Naive thymus-derived CD4-positive, alpha-beta T cell (primary cell): ENCODE measurements at places on chromosomes 7 and 10. TPM values are rescaled to one million over a fixed set of nuclear protein-coding genes. Genes with fewer than 3 reads are reported as not detected.

GRCh38 chr10:89793649-89794254 is 92.4 kb downstream of the KIF20B start:
- no peaks in the 10 kb centered on the region for H3K4me1 ChIP-seq
- H3K27ac ChIP-seq = no peak overlapping the region
- no peaks in the 10 kb centered on the region for H3K27me3 ChIP-seq
- H3K36me3 ChIP-seq = no peaks in the 10 kb centered on the region
- DNase-seq = peak; percentile 42

- no peak for DNase-seq
- H3K36me3 ChIP-seq = no peaks in the 10 kb centered on the region
- no peak overlapping the region for H3K27ac ChIP-seq
- no peaks in the 10 kb centered on the region for H3K27me3 ChIP-seq
- H3K4me1 ChIP-seq = no peaks in the 10 kb centered on the region
These were observed 531.7 kb downstream of the ETV1 start for GRCh38 chr7:13457790-13458189.

- no peaks in the 10 kb centered on the region for H3K4me1 ChIP-seq
- no peak overlapping the region for H3K27ac ChIP-seq
- no peaks in the 10 kb centered on the region for H3K36me3 ChIP-seq
- no peak for DNase-seq
- H3K27me3 ChIP-seq = no peaks in the 10 kb centered on the region
These were observed 23.8 kb upstream of the LIPA start for GRCh38 chr10:89275383-89275782.

DNA sequence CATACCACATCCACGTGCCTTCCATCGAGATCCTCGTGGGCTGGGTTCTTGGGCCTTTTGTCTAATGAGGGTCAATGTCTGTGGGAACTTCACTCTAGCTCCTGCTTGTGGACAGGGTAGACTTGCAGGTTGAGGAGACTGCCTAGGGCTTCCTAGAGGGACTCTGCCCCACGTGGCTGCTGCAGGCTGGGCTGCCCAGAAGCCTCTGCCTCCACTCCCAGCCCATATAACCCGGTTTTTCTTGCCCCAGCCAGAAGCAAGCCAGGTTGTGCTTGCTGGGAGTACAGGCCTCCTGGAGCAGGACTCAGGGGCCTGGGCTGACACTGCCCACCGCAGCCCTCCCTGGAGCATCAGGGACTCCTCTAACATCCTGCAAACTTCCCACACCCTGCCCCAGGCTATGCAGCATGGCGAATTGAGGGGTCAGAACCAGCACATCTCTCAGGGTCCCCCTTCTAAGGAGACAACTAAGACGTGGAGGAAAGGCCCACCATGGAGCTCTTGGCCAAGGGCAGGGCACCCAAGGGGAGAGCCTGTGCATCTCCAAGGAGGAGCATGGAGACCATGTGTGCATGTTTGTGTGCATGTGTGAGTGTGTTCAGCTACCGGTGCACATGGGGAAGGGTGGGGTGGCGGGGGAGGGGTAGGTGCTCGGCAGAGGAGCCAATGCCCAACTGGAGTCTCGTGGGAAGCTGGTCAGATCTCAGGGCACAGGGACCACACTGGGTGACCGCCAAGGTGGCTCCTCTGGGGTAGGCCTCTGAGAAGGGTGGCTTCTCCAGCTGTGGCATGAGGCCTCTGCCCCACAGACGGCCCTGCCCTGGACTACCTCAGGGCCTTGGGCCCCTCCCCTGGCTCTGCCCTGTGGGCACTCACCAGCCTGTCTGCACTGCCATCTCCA is 62.6 kb downstream of the RASGEF1A start:
- no peak overlapping the region for H3K4me3 ChIP-seq
- no peaks in the 10 kb centered on the region for H3K4me1 ChIP-seq
- peak; percentile 6 for DNase-seq
- no peaks in the 10 kb centered on the region for H3K36me3 ChIP-seq
- H3K27ac ChIP-seq = no peak overlapping the region
- no peaks in the 10 kb centered on the region for H3K27me3 ChIP-seq

GRCh38 chr10:129964611-129965424 is 744 bp upstream of the EBF3 start:
- DNase-seq = no peak
- peaks cover 44% of the 10 kb centered on the region for H3K27me3 ChIP-seq
- H3K4me3 ChIP-seq = no peak overlapping the region
- peaks cover 13% of the 10 kb centered on the region for H3K4me1 ChIP-seq

GRCh38 chr7:79452032-79452494 is 1.4 kb downstream of the MAGI2 start:
- no peak overlapping the region for H3K27ac ChIP-seq
- H3K27me3 ChIP-seq = no peaks in the 10 kb centered on the region

- no peak for DNase-seq
- no peaks in the 10 kb centered on the region for H3K4me1 ChIP-seq
- no peak overlapping the region for H3K4me3 ChIP-seq
- H3K27me3 ChIP-seq = no peaks in the 10 kb centered on the region
- no peaks in the 10 kb centered on the region for H3K36me3 ChIP-seq
These were observed 58.4 kb downstream of the CHCHD3 start for GRCh38 chr7:133023370-133024071.

DNA sequence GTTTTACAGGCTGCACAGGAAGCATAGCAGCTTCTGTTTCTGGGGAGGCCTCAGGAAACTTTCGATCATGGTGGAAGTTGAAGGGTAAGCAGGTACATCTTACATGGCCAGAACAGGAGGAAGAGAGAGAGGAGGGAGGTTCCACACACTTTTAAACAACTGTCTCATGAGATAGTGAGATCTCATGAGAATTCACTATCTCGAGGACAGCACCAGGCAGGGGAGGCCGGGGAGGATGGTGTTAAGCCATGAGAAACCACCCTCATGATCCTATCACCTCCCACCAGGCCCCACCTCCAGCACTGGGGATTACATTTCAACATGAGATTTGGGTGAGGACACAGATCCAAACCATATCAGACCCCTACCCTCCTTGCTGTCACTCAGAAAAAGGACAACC is 23.7 kb downstream of the ZNF503 start:
- H3K27me3 ChIP-seq = no peaks in the 10 kb centered on the region
- H3K27ac ChIP-seq = no peak overlapping the region
- H3K36me3 ChIP-seq = no peaks in the 10 kb centered on the region
- no peak for DNase-seq
- H3K4me3 ChIP-seq = no peak overlapping the region

GRCh38 chr10:114815791-114816190 is 5.8 kb upstream of the FHIP2A start:
- no peaks in the 10 kb centered on the region for H3K27me3 ChIP-seq
- no peak overlapping the region for H3K4me3 ChIP-seq
- DNase-seq = no peak
- H3K36me3 ChIP-seq = no peaks in the 10 kb centered on the region

- no peaks in the 10 kb centered on the region for H3K36me3 ChIP-seq
- no peaks in the 10 kb centered on the region for H3K4me1 ChIP-seq
- no peaks in the 10 kb centered on the region for H3K27me3 ChIP-seq
- H3K4me3 ChIP-seq = no peak overlapping the region
- H3K27ac ChIP-seq = no peak overlapping the region
- DNase-seq = no peak
These were observed 129.2 kb downstream of the TES start for GRCh38 chr7:116339564-116339963.

DNA sequence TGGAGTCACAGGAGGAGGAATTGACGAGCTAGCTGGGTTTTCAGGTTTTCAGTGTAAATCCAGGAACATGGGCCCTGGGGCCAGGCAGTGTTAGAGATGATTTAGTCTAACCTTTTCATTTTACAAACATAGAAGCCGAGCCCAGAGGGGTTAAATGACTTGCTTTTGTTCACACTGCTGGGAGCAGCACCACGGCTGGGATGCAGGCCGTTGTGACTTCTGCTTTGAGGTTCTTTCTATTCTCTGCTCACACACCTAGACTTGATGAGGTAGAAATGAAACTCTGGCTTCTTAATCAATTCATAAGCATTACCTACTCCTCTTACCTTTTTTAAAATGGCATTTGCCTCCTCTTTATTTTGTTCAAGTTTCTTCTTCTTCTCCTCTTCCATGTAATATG is 36.4 kb downstream of the CREB5 start:
- no peaks in the 10 kb centered on the region for H3K36me3 ChIP-seq
- no peaks in the 10 kb centered on the region for H3K4me1 ChIP-seq
- H3K4me3 ChIP-seq = no peak overlapping the region

DNA sequence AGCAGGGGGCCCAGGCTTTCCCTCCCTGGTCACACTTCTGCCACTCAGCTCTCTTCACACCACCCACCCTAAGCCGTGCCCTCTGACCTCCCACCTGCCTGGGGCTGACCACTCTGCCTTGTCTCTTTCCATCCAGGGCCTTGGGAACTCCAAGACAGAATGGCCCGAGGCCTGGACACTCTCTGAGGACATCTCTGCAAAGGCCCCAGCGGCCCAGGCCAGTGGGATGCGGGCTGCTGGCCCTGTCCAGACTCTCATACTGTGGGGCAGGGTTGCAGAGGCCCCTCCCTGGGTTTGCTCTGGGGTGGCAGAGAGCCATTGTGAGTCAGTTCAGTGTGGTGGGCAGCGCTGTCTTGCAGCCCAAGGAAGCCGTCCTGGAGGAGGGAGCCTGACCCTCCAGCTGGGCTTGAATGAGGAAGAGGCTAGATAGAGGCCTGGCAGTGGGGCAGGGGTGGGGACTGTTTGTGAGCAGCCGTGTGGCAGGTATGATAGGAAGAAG is 39.9 kb upstream of the RABGEF1 start:
- H3K36me3 ChIP-seq = no peaks in the 10 kb centered on the region
- H3K4me3 ChIP-seq = no peak overlapping the region
- no peak overlapping the region for H3K27ac ChIP-seq
- H3K27me3 ChIP-seq = no peaks in the 10 kb centered on the region
- no peak for DNase-seq

DNA sequence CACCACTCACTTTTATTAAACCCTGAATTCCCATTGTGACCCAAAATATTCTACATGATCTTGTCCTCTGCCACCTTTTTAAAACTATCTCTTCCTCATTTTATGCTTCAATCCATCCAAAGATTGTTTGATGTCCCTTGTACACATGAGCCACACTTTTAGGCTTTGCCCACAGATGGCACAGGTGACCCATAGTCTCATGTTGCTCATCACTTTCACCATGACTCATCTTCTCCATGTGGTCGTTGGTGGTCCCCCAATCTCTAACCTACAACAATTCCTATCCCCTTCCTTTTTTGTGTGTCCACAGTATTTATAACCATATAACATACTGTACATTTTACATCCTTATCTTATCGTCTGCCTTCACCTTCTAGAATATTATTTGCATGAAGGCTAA is 271.5 kb upstream of the ZWINT start:
- no peak overlapping the region for H3K27ac ChIP-seq
- H3K27me3 ChIP-seq = no peaks in the 10 kb centered on the region
- no peak overlapping the region for H3K4me3 ChIP-seq
- DNase-seq = no peak
- H3K4me1 ChIP-seq = no peaks in the 10 kb centered on the region

GRCh38 chr7:46625032-46625431 is 704.0 kb upstream of the IGFBP3 start:
- DNase-seq = no peak
- no peaks in the 10 kb centered on the region for H3K36me3 ChIP-seq
- H3K4me3 ChIP-seq = no peak overlapping the region
- H3K4me1 ChIP-seq = no peaks in the 10 kb centered on the region
- no peak overlapping the region for H3K27ac ChIP-seq
- H3K27me3 ChIP-seq = no peaks in the 10 kb centered on the region

- H3K4me1 ChIP-seq = no peaks in the 10 kb centered on the region
- no peaks in the 10 kb centered on the region for H3K27me3 ChIP-seq
- H3K36me3 ChIP-seq = no peaks in the 10 kb centered on the region
- DNase-seq = no peak
These were observed 96.4 kb upstream of the AOAH start for GRCh38 chr7:36820527-36821170.

DNA sequence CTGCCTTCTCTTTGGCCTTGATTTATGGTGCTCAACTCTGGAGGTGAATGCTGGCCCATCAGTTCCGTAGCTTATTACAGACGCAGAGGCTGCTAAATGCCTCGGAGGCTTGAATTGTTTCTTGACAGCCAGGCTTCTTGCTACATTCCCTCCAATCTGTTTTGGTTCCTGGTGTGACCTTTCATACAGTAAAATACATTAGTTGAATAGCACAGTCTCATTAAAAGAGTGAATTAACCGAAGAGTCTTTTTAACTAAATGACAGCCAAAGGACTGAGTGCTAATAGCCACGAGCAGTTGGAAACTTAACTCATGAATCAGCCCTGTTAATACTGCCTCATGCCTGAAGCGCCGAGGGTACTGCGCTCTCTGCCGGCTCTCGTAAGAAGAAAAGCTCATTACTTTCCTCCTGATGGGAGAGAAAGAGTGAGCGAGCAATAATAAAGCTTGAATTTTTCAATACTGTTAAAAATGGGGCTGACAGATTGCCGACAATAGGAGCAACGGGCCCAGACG is 236.4 kb upstream of the GPR26 start:
- H3K4me3 ChIP-seq = no peak overlapping the region
- DNase-seq = no peak
- H3K27ac ChIP-seq = no peak overlapping the region

DNA sequence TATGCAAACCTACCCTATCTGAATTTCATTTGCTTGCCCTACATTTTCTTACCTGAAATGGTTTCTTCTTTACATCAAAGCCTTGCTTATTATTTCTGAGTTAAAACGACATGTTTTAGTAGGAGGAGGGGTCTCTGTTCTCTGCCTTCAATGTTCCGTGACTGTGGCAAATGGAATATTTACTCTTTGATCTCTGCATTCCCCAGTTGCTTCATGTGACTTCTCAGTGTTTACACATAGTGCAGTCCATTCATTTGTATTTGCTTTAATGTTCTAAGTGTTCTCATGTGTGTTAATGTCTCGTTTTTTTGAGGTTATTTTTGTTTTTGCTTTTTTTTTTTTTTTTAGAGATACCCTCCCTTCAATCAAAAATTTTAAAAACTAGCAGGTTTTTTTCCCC is 75.8 kb downstream of the GNAI1 start:
- DNase-seq = no peak
- H3K27me3 ChIP-seq = no peaks in the 10 kb centered on the region
- no peaks in the 10 kb centered on the region for H3K4me1 ChIP-seq
- H3K27ac ChIP-seq = no peak overlapping the region
- no peak overlapping the region for H3K4me3 ChIP-seq

DNA sequence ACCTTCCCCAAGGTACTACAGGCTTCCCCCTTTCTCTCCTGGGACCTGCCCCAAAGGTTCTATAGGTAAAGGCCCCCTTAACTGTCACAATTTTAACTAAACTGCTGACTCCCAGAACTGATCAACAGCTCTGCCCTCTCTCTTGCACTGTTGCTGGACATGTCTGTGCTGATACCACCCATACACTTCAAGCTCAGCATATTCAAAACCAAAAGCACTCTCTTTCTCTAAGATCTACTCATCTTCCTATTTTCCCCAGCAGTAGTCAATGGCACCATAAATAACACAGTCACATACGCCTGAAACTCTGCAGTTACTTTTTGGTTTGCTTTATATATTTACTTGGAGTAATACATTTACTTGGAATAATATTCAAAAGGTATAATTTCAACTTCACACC is 12.3 kb downstream of the OSBPL3 start:
- H3K27me3 ChIP-seq = no peaks in the 10 kb centered on the region
- H3K4me3 ChIP-seq = no peak overlapping the region
- no peaks in the 10 kb centered on the region for H3K36me3 ChIP-seq
- no peak for DNase-seq

Gene GPNMB
- total RNA-seq = 0.89 and 1.6 TPM in 2 replicates

Gene SLC26A5
- total RNA-seq = not detected

Gene CRTAC1
- not detected for total RNA-seq

Gene EPO
- total RNA-seq = not detected

Gene NOC3L
- total RNA-seq = 8.6 TPM

Gene GPR26
- total RNA-seq = not detected in 2 replicates

Gene HOXA6
- not detected in 2 replicates for total RNA-seq
